Fibroblast of lung (primary cell): ENCODE measurements at places on chromosomes 6 and 20. TPM values are rescaled to one million over a fixed set of nuclear protein-coding genes. Genes with fewer than 3 reads are reported as not detected.

GRCh38 chr20:25460566-25461280, 53.2 kb downstream of the GINS1 start:
- no peak for DNase-seq

- no peak for DNase-seq
Observed at GRCh38 chr20:59309218-59309617, 8.8 kb downstream of the EDN3 start.

PAK5 gene
- polyA plus RNA-seq, result not detected in 2 replicates

DNA sequence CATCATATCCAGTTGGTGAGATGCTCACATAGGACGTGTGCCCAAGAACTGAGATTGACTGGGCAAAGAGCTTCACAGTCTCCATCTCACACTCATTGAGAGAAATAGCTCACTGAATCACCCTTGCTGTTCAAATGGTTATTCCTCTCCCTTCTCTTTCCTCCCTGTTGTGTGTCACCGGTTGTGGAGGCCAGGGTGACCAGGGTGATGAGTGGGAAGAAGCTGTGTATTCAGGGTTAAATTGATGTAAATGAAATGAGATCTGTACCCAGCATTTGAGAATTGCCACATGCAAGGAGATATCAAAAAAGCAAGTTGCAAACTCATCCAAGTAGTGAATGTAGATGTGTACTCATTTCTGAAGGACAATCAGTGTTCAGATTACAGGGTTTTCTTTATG, 36.6 kb upstream of the VAPB start:
- no peak for DNase-seq

GRCh38 chr20:49430320-49430719, 52.1 kb downstream of the KCNB1 start:
- no peak for DNase-seq
